Activated CD4-positive, alpha-beta T cell treated with anti-CD3 and anti-CD28 coated beads, Interleukin-2, amount 50 U/mL, for 1 hour (primary cell): ENCODE measurements at places on chromosomes 1 and 21.
A peak's percentile ranks its signal among the peaks of the same experiment; 100 is the strongest.

- no peak for DNase-seq
These were observed 227.2 kb downstream of the OLFM3 start for GRCh38 chr1:101769520-101769919.

- DNase-seq, result no peak
These were observed 511.8 kb upstream of the USP24 start for GRCh38 chr1:55726994-55727393.

GRCh38 chr1:216616425-216616824 is 106.8 kb downstream of the ESRRG start:
- DNase-seq, result no peak

GRCh38 chr1:245019910-245020486 is 134.8 kb upstream of the KIF26B start:
- DNase-seq, result no peak

GRCh38 chr21:37631319-37632117 is 264.9 kb downstream of the DYRK1A start:
- DNase-seq, result no peak

- DNase-seq, result no peak
These were observed 6.6 kb upstream of the TRAF3IP3 start for GRCh38 chr1:209749205-209749604.

- no peak for DNase-seq
These were observed 44.7 kb upstream of the CITED4 start for GRCh38 chr1:40906781-40907400.

- DNase-seq, result no peak
These were observed 35.4 kb downstream of the VANGL1 start for GRCh38 chr1:115677182-115677555.

DNA sequence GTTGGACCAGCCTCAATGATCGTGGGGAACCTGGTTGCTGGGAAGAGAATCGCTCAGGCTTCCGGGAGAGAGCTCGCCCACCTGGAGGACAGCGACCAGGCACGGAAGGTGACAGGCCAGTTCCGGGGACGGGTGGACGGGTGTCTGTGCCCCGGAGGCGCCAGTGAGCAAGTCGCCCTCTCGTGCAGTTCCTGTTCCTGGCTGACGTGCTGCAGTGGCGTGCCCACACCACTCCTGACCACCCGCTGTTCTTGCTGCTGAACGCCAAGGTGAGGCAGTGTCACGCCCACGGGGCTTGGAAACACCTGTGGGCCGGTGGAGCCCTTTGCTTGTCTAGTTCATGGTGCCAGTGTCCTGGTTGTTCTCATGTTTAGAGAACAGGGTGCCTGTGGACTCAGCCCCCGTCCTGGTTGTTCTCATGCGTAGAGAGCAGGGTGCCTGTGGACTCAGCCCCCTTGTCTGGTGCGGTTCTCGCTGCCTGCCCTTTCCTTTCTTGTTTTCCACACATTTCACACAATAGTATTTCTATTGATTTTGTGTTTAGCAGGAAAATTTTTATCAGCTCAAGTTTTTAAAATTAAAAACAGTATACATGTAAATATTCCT is 53.1 kb downstream of the S100B start:
- DNase-seq, result peak; percentile 37

GRCh38 chr1:29546496-29546895 is 310.2 kb downstream of the PTPRU start:
- DNase-seq, result no peak

DNA sequence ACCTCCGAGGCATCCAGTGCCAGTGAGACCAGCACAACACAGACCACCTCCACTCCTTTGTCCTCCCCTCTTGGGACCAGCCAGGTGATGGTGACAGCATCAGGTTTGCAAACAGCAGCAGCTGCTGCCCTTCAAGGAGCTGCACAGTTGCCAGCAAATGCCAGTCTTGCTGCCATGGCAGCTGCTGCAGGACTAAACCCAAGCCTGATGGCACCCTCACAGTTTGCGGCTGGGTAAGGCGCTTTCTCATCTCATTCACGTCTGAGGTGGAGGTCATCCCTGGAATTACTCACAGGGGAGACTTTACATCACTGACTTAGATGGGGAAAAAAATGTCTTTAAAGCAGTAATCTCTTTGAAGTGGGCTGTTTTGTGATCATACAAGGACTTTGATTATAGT is 106.3 kb downstream of the CD247 start:
- DNase-seq, result no peak

DNA sequence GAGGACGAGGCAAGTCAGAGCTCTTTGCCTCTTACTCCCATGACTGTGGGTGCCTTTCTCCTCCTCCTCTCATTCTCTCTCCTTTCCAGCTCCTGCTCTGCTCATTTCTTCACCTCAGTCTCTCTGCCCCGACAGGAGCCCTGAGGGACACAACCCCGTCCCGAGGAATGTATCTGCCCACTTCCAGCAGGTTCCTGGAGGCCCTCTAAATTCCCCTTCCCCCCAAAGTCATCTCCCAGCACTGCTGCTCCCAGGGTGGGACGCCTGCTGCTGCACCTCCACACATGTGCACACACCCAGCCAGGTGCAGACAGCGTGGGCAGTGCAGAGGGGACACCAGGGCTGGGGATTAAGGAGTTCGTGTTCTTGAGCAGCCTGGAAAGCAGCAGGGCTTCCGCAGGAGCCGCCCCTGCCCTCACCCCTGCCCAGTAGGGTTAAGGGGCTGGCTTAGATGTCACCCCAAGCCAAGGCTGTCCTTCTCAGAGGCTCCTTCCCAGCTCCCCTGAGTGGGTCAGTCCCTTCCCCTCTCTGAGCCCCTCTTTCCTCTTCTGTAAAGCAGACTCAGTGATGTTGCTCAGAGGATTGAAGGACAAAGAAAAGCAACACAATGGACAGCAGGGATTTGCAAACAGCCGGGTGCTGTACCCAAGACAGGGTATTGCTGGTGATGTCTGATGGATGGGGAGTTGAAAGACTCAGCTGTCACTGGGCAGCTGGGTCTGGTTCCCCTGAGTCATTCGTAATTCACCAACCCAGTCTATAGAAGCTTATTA is 346.0 kb downstream of the MATN1 start:
- no peak for DNase-seq

GRCh38 chr1:154313066-154313356 is 7.9 kb upstream of the AQP10 start:
- DNase-seq, result no peak
